Uterus (tissue), 4 donors: ENCODE measurements at places on chromosomes 2 and 18. TPM values are rescaled to one million over a fixed set of nuclear protein-coding genes. Genes with fewer than 3 reads are reported as not detected.
A peak's percentile ranks its signal among the peaks of the same experiment; 100 is the strongest.

GRCh38 chr2:69545477-69545932 is 98.0 kb downstream of the AAK1 start:
- DNase-seq: no peak

GRCh38 chr2:214156971-214157370 is 253.9 kb upstream of the VWC2L start:
- no peak for DNase-seq

DNA sequence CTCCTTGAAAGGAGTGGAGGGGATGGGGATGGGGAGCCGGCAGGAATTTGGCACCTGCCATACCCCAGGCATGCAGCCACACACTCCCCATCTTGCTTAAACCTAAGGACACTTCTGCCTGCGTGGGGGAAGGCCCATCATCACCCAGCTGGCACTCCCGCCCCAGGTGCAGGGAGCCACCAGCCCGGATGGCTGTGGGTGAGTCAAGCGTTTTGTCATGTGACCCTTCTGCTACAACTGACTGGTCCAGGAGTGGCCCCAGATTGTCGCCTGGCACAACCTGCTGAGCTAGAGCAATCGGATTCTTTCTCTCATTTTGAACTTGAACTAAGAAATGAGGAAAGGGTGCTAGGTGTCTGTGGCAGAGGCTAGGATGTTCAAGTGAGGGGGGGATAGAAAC is 61.3 kb downstream of the TSN start:
- DNase-seq: no peak

- no peak for DNase-seq
These were observed 72.5 kb downstream of the ACOXL start for GRCh38 chr2:110804915-110805314.

GRCh38 chr2:73408198-73408597 is 22.6 kb downstream of the ALMS1 start:
- no peak for DNase-seq

- no peak for DNase-seq
These were observed 145.5 kb upstream of the OSR1 start for GRCh38 chr2:19503915-19504314.

GRCh38 chr18:62912885-62913284 is 197.5 kb downstream of the PHLPP1 start:
- no peak for DNase-seq

GRCh38 chr2:239388236-239389151 is 12.3 kb downstream of the HDAC4 start:
- DNase-seq: no peak

DNA sequence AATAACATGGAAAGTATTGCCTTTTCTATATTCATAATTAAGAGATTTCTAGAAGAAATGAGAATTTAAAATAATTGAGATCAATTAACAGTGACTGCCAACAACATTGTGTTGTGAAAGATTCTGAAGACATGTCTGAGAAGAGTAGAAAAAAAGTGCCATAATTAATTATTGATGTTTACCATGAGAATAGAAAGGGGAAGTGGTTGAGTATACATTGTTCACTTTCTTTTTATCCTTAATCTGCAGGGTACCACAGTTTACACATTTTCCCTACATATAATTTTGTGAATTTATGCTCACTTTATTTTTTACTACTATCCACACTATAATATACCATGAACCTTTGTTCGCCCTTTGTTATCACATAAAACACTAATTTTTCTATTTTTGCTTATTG is 47.1 kb upstream of the UBE2E3 start:
- no peak for DNase-seq

DNA sequence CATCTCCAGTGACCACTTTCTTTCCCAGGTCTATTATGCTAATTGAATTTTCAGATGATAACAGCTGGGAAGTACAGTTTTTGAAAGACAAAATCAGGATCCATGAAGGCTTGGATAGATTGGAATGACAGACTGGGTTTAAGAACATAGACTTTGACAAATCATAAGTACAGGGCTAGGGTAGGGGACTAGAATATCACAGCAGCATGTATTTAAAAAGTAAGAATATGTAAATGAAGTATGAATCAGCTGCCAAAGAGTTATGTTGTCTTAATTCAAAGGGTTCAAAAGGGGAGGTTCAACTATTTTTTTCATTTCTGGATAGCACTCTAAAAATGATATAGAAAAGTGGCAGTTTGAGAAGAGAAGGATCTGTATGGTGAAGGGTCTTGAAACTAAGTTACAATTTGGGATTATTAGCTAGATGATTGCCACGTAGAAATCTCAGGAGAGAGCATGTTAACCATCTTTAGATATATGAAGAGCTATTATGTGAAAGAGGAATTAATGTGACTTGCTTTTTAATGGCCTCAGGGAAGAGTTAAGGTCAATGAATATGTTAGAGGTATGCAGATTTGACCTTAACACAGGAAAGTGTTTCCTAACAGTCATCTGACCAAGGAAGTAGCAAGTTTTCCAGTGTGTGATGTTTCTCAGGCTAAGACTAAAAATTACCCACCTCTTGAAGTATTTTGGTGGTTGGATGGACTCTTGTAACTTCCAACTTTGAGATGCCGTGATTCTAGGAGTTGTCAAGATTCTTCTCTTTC is 81.7 kb downstream of the TMEM185B start:
- no peak for DNase-seq

GRCh38 chr2:33022395-33022985 is 75.7 kb downstream of the LTBP1 start:
- no peak for DNase-seq

GRCh38 chr2:192473331-192473730 is 278.6 kb upstream of the TMEFF2 start:
- DNase-seq: no peak

GRCh38 chr2:29117636-29118303 is 2.6 kb downstream of the CLIP4 start:
- DNase-seq: no peak

DNA sequence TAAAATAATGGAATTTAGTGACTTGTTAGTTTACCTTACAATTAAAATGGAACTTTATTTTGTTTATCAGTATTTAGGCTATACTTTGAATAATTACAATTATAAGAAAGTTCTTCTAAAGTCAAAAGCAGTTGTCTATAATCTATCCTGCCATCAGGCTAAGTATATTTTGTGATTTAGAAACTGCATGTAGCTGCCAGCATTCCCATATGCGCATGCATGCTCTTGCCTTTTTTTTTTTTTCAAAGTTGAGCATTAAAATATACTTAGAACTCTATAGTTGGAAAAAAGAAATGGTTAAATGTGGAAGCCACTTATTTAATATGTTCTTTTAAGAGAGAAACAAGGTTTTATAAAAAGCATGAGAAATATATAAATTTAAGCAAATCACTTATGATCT is 99.0 kb downstream of the ARHGEF33 start:
- DNase-seq: no peak

DNA sequence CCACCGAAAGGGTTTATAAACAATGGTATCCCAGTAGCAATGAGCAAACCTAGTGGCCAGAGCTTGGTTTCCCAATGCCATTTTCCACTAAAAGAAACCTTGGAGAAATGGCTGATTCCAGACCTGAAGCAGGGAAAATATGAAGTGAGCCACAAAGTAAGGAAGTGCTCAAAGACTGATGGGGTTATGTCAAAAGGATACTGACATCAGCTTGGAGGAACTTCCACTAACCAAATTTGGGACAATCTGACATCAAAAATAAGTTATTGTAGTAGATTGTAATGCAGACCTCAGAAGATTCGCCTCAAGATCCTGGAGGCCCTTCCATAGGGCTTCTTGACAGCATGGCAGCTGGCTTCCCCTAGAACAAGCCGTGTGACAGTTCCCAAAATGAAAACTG is 79.4 kb upstream of the SP3 start:
- no peak for DNase-seq

GRCh38 chr2:127293386-127293747 is 577 bp downstream of the ERCC3 start:
- DNase-seq: no peak

GRCh38 chr2:128584296-128584890 is 265.7 kb upstream of the HS6ST1 start:
- no peak for DNase-seq

- DNase-seq: no peak
These were observed 740.1 kb upstream of the LINC00305 start for GRCh38 chr18:64888956-64889355.

GRCh38 chr2:32844253-32844652 is 102.5 kb upstream of the LTBP1 start:
- DNase-seq: no peak

DNA sequence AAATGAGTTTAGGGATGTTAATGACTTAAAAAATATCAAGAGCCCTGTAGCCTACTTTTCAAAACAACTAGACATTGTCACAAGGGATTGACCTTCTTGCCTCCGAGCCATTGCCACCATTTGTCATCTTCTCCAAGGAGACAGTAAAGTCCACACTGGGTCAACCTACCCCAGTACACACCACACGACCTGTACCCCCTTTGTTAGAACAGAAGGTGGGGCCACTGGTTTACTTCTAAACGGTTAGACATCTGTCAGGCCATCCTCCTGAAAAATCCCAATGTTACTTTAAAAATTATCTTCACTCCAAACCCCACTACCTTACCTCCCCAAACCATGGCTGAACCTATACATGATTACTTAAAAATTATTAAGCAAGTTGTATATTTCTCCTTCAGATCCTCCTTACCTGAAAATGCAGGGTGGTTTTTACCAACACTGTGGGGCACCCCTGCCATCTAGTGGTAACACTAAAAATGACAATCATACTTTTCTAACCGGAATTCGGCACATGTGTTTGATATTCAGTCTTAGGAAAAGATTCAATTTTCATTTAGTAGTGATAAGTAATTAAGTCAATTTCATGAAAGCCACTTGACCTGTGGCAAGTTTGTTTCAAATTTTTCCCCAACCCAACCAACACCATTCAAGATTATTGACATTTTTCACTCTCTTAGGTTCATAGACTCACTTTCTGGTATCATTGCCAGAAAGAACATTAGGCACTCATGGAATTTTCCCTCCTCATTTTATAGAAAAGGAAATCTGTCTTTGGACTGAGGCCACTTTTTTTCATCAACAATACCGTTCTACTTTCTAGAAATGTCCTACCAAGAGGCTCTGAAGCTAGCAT is 265.3 kb upstream of the PKDCC start:
- DNase-seq: peak; percentile 22

DNA sequence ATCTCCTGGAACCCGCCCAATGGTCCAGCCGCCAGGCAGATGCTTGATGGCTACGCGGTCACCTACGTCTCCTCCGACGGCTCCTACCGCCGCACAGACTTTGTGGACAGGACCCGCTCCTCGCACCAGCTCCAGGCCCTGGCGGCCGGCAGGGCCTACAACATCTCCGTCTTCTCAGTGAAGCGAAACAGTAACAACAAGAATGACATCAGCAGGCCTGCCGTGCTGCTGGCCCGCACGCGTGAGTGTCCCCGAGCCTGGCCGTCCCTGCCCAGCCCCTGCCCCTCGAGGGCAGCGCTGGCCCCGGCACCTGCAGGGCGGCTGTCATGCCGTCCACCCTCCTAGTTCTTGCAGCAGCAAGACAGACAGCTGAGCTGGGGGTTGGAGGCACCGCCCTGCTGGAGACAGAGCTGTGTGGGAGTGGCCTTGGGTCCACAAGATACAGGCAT is 36.7 kb downstream of the MTERF4 start:
- no peak for DNase-seq

GRCh38 chr18:54094474-54094873 is 130.0 kb downstream of the MBD2 start:
- no peak for DNase-seq

DNA sequence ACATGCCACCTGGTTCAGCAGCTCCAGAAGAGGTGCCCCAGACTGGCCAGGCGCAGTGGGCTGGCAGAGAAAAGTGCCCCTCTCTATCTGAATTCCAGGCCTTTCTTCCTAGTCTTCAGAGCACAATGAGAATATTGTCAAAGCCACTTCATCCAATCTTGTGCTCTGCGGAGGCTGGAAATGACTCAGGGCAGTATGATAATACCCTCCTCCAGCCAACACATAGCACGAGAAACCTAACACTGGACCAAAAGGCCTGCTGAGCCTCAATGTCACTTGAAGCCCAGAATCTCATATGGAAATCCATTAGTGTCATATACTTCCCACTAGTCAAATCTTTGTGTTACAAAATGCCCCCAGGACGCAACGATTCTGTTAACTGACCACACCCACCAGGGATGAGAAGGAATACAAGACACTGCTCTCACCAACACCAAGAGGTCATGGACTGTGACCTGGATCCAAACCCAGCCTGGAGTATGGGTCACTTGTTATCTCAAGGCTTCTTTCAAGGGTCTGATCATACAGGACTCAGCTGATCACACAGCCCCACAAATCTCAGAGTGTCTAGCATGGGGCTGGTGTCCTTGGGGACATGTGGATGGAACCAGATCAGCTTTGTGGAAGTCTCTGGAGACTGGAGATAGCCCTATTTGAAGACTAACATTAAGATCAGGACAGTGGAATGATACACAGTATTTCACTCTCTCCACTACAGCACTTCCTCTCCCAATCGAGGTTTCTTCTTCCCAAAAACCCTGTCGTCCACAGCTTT is 10.1 kb downstream of the KIF3C start:
- DNase-seq: no peak

- DNase-seq: no peak
These were observed 337.7 kb downstream of the MEIS1 start for GRCh38 chr2:66772618-66773017.

DNA sequence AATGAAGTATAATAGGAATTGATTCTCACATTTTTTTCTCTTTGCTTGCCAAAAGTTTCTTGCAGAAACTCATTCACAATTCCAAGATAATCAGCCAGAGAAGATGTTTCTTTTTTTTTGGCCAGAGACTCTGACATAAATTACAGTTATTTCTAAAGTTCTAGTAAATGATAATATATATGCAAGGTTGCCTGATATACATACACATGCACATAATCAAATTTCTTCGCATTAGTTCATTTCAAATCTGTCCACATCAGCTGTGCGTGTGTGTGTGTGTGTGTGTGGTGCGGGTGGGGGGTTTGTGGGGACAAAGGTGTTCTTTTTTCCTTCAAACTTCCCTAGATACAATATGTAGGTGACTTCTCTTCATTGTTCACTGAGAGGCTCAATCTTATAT is 33.2 kb downstream of the OSGEPL1 start:
- no peak for DNase-seq

DNA sequence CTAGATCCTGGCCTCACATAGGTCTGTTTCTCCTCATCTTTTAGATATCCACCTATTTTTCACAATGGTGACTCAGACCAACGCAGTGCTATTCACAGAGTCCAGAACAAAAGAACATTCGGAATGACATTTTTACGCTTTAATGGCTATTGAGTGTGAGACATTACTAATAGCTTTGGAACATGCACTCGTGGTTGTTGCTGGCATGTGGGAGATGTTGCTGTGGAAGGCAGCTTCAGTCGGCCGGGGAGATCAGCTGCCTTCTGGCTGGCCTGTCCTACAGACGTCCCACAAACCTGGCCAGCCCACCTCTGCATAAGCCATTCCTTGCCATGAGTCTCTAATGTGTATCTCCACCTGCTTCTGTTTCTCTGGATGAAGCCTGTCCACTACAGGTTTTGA is 3.4 kb downstream of the MBP start:
- peak; percentile 65 for DNase-seq

- no peak for DNase-seq
These were observed 24.7 kb downstream of the RNF103 start for GRCh38 chr2:86598966-86599365.

GRCh38 chr2:133941666-133942065 is 312.2 kb upstream of the MGAT5 start:
- no peak for DNase-seq

Gene CCDC121
- total RNA-seq: 3.5 TPM

Gene DCDC2C
- total RNA-seq: not detected

Gene PSMA8
- total RNA-seq: not detected

Gene ZSWIM2
- not detected for total RNA-seq

Gene NXPH2
- not detected for total RNA-seq

Gene NOTO
- total RNA-seq: not detected

Gene ZC3H8
- 5.9 TPM for total RNA-seq

Gene ACVR1C
- total RNA-seq: 0.85 TPM

Gene FAM110C
- 11.9 TPM for total RNA-seq

Gene MPV17
- 41.8 TPM for total RNA-seq

Gene COL4A3
- 6.2 TPM for total RNA-seq
